ENCODE measurements at places on chromosomes 2 and 18.

DNA sequence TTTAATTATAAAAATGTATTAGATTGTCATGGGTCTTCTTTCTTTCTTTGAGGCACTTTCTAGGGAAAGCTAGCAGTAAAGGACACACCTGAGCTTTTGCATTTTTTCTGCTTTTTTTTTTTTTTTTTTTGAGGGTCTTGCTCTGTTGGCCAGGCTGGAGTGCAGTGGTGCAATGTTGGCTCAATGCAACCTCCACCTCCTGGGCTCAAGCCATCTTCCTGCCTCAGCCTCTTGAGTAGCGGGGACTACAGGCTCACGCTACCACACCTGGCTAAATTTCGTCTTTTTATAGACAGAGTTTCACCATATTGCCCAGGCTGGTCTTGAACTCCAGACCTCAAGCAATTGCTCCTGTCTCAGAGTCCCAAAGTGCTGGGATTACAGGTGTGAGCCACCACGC lies 40.5 kb downstream of the ROCK1 start:
- no peak for DNase-seq

DNA sequence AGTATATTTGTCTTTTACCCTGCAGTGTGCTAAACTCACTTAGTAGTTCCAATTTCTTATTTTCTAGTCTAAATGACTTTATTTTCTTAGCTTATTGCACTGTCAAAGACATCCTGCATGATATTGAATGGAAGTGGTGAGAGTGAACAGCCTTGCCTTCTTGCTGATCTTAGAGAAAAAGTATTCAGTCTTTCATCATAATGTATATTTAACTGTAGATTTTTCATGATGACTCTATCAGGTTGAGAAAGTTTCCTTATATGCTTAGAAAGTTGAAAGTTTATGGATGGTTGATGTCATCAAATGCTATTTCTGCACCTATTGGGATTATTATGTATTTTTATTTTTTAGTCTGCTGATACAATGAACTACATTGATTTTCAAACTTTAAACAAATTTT lies 21.3 kb upstream of the COL3A1 start:
- no peak for DNase-seq

- no peak for DNase-seq
Observed at GRCh38 chr2:160612266-160612856, 118.8 kb upstream of the RBMS1 start.

DNA sequence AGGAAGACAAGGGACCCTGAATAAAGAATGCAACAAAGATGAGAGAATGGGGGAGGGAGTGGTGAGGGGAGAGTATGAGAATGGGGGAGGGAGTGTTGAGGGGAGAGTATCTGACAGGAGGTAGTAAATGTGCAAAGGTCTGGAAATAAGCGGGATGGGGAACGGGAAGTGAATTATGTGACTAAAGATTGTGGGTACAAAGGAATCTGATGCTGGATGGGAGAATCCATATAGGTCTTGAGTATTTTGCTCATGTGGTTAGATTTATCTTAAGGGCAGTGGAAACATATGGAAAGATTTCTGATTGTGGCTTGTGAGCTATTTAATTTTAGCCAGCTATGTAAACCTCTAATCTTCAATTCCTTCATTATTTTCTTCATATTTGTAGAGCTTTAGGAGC lies 593.4 kb downstream of the DCC start:
- no peak for DNase-seq

- no peak for DNase-seq
Observed at GRCh38 chr2:19833978-19834377, 67.8 kb downstream of the TTC32 start.

GRCh38 chr2:240089306-240089705 lies 36.0 kb upstream of the OR6B3 start:
- no peak for DNase-seq

DNA sequence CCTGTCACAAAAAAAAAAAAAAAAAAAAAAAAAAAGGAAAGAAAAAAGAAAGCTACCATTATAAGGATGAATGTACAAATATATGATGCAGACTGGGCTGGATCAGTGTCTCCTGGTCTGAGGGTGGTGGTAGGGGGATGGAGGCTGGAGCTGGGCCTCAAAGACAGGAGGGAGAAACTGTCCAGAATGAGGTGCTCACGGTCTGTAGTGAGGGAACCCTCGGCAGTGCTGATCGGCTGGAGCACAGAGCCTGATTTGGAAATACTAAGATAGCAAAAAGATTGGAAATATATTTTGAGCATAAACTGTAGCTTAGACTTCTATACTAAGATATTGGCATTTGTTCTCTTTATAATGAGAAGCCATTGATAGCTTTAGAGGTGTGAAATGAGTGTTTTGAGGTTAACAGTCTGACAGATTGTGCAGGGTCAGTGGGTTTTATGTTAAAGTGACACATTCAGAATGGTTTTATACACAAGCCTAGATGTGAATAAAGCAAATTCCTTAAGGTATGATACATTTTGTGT lies 7.9 kb upstream of the SLC3A1 start:
- DNase-seq, result no peak

DNA sequence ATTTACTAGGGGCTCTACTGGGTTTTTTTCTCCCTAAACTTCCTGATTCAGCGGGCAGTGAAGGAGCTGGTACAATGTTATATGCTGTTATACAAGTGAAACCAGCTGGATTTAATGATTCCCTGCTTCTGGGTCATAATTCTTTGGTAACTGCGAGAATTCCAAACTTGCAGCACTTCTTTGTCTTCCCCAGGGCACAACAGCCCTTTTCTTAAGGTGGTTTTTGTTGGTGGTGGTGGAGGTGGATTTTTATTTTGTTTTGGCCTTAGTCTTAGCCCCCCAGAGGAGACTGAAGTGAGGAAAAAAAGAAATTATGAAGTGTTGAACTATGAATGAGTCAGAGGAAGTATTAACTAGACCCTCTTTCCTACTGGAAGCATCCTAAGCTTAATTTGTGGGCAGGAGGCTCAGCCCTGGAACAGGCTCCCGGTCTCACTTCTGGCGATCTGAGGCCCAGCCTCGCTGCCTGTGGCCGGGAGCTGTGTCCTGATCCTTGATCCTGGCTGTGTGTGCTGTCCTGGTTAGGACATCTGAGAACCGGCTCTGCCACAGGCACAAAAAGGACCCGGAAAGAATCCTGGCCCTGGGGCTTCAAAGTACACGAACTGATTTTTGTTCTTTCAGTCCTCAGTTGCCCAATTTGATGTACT lies 141.9 kb downstream of the LYPD6B start:
- DNase-seq, result no peak

DNA sequence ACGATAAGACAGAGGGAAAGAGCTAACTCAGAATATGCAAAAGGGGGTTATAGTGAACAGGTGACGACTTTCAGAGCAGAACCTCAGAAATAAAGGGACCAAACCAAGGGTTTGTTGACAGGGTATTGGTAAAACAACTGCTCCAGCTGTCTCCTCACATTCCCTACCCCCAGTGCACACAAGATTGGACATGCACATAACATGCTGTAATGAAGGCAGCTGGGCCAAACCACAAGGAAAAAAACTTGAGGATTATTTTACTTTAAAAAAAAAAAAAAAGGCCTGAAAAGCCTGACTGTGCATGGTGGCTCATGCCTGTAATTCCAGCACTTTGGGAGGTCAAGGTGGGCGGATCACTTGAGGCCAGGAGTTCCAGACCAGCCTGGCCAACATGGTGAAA lies 3.5 kb downstream of the RBM43 start:
- no peak for DNase-seq

DNA sequence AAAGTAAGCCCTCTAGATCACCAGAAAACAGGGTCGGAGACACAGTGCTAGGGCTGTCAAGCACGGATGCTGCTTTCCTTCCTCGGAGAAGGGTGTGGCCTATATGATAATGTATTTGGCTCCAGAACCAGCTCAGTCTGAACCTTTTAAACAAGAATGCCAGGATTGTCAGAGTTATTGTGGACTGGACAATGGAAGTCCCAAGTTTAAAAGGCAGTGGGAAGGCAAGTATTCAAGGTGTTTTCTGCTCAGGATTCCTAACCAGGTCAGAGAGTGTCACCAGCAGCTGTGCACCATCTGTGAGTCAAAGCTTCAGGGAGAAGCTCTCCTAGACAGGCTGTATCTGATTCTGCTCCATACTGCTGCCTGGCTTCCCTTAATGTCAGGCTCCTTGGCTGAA lies 94.8 kb downstream of the SPOPL start:
- no peak for DNase-seq
